ENCODE measurements at places on chromosomes 2 and 18.

- DNase-seq, result no peak
Observed at GRCh38 chr2:23219666-23220065, 165.3 kb upstream of the KLHL29 start.

DNA sequence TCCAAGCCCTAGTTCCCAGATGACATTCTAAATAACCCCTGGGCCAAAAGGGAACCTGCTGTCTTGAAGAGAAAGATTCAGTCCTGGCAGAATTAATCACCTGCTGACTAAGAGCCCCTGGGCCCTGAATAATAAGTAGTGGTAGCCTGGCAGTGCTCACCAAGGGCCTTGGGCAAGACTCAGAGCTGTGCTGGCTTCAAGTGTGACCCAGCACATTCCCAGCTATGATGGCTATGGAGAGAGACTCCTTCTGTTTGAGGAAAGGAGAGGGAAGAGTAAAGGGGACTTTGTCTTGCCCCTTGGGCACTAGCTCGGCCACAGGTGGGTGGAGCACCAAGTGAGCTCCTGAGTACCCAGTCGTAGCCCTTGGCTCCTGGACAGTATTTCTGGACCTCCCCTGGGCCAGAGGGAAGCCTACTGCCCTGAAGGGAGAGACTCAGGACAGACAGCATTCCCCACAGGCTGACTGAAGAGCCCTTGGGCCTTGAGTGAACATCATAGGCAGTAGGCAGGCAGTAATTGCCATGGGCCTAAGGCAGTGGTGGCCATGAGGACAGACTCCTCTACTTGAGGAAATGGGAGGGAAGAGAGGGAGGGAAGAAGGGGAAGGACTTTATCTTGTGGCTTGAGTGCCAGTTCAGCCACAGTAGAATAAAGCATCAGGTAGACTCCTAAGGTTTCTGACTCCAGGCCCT, 40.0 kb upstream of the INPP4A start:
- DNase-seq, result no peak

- DNase-seq, result no peak
Observed at GRCh38 chr2:97651114-97651513, 5.3 kb downstream of the COX5B start.

DNA sequence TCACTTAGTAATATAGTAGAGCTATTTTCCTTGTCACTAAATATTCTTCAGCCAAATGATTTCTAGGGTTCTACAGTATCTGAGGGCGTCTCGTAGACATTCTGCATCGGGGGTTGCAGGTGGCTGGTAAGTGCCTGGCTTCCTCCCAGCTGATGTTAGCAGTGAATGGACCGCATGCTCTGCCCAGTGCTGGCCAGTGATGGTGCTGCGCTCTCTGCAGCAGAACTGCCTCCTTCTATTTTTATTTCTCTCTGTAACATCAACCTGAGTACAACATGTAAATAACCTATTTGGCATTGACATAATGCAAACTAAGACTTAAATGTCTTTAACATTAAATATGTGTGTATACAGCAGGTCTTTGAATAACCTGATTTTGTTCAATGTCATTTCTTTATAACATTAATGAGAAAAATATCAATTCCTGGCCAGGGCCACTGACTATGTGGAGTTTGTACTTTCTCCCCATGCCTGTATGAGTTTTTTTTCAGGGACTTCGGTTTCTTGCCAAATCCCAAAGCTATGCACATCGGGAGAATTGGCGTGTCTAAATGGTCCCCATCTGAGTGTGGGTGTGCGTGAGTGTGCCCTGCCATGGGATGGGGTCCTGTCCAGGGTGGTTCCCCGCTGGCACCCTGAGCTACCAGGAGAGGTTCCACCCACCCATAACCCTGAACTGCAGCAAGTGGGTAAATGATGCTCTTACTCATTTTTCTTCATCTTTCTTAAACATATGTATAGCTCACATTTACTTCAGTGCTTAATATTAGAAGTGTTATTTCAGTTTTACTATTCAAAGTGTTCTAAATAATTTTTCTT, 278.2 kb upstream of the EPAS1 start:
- no peak for DNase-seq

GRCh38 chr2:117828870-117829269, 14.4 kb downstream of the DDX18 start:
- no peak for DNase-seq

DNA sequence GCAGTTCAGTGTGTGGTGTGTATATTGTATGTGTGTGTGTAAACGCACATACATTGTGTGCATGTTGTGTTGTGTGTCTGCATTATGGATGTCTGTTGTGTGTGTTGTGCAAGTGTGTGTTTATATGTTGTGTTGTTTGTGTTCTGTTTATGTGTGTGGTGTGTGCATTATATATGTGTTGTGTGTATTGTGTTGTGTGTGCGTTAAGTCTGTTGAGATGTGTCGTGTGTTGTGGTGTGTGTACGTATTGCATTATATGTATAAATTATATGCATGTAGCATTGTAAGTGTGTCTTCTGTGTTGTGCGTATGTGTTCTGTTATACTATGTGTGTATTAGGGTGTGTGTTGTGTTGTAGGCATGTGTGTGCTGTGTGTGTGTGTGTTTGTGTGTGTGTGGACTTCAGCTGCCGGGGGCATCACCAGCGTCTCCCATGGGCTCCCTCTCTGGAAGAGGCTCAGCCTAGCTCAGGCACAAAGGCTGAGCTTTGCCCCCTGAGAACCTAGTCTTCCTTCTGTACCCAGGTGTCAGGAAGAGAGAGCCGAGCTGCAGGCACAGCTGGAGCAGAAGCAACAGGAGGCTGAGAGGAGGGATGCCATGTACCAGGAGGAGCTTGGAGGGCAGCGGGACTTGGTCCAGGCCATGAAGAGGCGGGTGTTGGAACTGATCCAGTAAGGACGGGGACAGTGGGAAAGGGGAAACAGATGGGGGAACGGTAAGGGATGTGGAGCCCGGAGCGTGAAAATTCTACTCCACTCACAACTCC, 13.7 kb downstream of the RUFY4 start:
- DNase-seq, result no peak

DNA sequence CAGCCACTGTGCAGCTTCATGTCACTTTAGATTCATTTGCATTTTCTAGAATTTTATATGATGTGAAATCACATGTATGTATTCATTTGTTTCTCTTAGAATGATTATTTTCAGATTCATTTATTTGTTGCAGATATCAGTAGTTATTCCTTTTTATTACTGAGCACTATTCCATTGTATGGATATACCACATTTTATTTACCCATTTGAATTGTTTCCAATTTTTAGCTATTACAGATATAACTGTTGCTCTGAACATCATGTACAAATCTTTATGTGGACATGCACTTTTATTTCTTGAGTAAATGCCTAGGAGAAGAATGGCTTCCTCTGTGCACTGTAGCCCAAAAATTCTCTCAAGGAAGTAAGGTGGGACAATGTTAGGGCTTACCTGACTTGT, 767.8 kb upstream of the FANCL start:
- DNase-seq, result no peak
